ENCODE measurements at places on chromosomes 4 and X.

- DNase-seq = no peak
Observed at GRCh38 chr4:132344924-132345828, 803.9 kb upstream of the PCDH10 start.

DNA sequence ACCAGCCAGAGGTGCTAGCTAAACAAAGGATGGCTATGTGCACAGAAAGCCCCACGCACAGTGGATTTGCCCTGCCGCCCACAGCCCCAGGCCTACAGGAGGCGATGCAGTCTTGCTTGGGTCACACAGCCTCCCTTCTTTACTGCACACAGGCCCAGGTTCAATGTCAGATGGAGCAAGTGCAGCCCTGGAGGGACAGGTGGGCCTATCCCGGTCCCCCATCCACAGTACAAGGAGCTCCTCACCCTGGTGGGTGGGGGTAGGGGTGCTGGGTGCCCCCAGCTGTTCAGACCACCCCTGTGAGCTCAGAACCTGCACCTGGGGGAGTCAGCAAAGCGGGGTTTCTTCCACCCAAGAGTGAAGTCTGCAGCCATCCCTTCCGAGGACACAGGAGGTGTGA lies 87.8 kb downstream of the WFS1 start:
- DNase-seq = no peak

DNA sequence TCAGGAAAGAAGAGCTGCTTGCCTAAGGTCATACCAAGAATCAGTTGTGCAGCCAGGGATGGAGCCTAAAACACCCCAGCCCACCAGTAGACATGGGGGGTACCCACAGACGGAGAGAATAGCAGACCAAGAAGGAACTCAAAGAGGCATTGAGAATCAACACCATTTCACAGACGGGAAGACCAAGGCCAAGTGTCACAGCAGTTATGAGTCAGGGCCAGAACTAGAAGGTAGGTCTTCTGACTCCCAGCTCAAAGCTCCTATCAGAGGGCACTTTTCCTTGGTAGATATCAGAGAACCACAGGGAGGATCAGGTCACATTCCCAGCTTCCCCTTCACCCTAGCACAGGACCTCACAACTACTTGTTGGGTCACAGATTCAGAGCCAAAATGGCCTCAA lies 14.5 kb downstream of the OTUD5 start:
- no peak for DNase-seq

- no peak for DNase-seq
Observed at GRCh38 chr4:184385705-184386141, 88.6 kb downstream of the IRF2 start.

GRCh38 chrX:7283741-7284140 lies 135.8 kb upstream of the PUDP start:
- DNase-seq = no peak

- DNase-seq = peak; percentile 53
Observed at GRCh38 chr4:137647375-137647774, 115.1 kb upstream of the PCDH18 start.

GRCh38 chr4:145681518-145681917 lies 1.6 kb downstream of the C4orf51 start:
- DNase-seq = no peak
